ENCODE measurements at places on chromosomes 1 and 21.

DNA sequence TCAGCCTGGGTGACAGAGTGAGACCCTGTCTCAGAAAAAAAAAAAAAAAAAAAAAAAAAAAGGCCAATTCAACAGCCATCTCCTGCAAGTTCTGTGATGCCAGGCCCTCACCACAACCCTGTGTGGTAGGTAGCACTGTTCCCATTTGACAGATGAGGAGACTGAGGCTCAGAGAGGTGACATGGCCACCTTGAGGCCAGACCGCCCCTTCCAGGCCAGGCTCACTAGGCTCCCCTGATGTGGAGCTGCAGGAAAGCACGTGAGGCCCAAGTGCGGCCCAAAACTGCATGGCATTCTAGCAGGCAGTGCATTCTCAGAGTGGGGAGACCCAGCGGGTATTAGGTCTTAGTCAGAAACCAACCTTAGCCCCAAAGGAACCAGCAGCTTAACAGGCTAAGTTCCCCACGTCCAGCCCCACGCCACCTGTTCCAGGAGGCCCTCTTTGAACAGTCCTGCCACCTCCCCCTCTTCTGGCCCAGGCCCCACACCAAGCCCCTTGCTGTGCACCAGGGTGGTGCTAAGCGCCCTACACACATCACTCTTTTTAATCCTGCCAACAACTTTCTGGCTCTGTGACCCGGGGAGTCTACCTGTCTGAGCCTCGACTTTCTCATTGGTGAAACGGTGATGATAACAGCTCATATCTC is 11.7 kb upstream of the ECE1 start:
- no peak for DNase-seq
- peaks cover 38% of the 10 kb centered on the region for H3K4me1 ChIP-seq
- H3K4me3 ChIP-seq, result no peak overlapping the region

DNA sequence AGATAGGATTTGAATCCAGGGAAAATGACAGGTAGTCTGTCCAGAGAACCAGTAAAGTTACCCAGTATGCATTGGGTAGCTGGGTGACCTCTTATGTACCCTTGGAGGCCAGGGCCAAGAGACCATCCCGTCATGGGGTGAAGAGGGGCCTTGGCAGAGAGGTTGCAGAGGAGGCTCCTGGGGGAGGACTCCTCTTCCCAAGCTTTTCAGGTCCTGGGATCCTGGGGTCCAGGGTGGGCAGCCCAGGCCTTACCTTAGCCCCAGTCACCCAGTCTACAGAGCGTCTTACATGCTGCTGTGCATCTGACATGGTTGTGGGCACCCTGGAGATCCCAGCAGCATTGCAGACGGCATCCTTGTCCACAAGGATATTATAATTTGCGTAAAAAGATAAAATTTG is 14.0 kb downstream of the PMF1 start:
- H3K4me1 ChIP-seq, result no peaks in the 10 kb centered on the region
- H3K27ac ChIP-seq, result peak overlapping the region; percentile 15

DNA sequence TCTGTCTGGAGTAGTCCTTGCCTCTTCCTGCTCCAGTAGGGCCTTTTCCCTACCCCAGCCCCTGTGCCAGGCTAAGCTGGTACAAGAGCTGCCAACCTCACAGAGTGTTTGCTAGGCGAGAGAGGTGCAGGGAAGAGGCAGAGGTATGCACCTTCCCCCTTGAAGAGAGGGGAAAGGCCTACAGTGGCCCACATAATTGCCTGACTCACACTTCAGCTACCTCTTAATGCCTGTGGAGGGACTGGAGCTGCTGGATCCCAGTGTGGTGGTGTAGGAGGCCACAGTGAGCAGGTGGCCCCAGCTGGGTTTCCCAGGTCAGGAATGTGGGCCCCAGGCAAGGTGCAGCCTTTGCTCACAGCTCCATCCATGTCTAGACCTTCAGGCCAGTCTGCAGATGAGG is 3.3 kb upstream of the CCDC28B start:
- DNase-seq, result no peak
- H3K27me3 ChIP-seq, result no peaks in the 10 kb centered on the region

GRCh38 chr1:68291688-68292384 is 59.5 kb upstream of the WLS start:
- no peaks in the 10 kb centered on the region for H3K36me3 ChIP-seq
- no peaks in the 10 kb centered on the region for H3K27me3 ChIP-seq
- H3K4me3 ChIP-seq, result no peak overlapping the region
- H3K27ac ChIP-seq, result no peak overlapping the region
- no peaks in the 10 kb centered on the region for H3K4me1 ChIP-seq
- no peak for DNase-seq

- peak; percentile 79 for DNase-seq
- H3K27me3 ChIP-seq, result no peaks in the 10 kb centered on the region
- H3K4me1 ChIP-seq, result peaks cover 9% of the 10 kb centered on the region
- peak overlapping the region; percentile 24 for H3K4me3 ChIP-seq
- no peaks in the 10 kb centered on the region for H3K36me3 ChIP-seq
These were observed 90.5 kb downstream of the EDEM3 start for GRCh38 chr1:184664042-184664660.

DNA sequence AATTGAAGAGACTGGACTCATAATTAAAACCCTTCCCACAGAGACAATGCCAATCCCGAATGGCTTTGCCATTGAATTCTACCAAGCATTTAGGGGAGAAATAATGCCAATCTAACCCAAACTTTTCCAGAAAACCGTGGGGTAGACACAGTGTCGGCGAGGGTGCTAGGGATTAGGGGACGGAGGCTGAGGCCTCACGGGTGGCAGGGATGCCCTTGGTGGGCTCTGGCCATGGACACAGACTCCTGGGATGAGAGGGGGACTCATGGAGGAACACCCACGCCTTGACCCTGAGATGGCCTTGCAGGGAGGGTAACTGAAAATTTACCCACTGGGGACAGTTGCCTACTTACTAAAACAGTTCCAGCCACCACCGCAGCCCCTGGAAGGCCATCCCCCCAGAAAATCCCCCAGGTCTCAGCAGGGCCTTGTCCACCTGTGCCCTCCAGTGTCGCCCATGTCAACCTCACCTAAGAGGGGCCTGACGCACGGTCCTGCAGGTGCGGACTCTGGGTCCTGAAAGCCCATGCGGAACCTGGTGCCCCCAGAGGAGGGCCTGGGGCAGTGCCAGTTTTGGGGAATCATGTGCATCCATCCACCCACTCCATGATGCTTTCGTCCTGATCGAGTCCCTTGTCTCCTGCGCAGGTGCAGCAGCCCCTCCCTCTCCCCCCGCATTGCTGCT is 1.9 kb downstream of the KRTAP10-5 start:
- no peak overlapping the region for H3K4me3 ChIP-seq
- peaks cover 4% of the 10 kb centered on the region for H3K27me3 ChIP-seq
- DNase-seq, result no peak
- no peaks in the 10 kb centered on the region for H3K36me3 ChIP-seq

GRCh38 chr1:92698932-92699331 is 86.0 kb downstream of the EVI5 start:
- H3K4me1 ChIP-seq, result no peaks in the 10 kb centered on the region
- no peak overlapping the region for H3K27ac ChIP-seq
- DNase-seq, result no peak

DNA sequence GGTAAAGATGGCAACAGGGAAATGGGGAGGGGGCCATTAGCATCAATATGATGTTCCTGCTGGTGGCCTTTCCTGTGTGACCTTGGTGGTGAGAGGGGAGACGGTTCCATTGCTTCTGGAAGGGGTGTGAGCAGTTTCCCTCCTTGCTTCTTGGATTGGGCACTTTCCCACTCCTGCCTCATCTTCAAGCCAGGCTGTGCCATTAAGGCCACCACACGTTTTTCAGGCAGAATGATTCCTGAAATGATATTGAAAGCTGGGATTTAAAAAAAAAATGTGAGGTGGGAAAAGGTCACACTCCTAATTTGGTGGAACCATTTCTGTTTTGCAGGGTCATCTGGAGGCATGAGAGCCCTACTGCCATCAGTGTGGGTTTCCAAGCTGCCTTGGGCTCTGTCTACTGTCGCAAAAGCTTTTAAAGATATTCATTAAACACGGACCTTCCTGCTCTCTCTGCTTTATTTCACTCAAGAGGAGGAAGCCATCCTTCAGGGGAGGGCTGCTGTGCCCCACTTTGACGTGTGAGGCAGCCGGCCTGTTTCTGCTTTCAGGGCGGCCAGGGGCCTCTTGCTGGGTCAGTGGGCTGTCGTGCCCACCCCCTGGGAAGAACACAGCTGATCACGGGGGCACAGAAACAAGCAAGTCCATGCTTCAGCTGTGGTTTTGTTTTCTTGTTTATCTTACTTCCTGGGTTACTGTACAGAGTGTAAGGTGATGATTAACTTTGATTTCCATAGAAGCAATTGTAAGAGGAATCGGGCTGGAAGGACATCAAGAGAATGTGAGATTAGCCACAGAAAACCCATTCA is 8.0 kb downstream of the RIIAD1 start:
- peak overlapping the region; percentile 76 for H3K27ac ChIP-seq
- no peaks in the 10 kb centered on the region for H3K27me3 ChIP-seq
- no peaks in the 10 kb centered on the region for H3K4me1 ChIP-seq
- no peak overlapping the region for H3K4me3 ChIP-seq
- H3K36me3 ChIP-seq, result no peaks in the 10 kb centered on the region

- H3K4me1 ChIP-seq, result no peaks in the 10 kb centered on the region
- no peak overlapping the region for H3K27ac ChIP-seq
- DNase-seq, result no peak
- no peaks in the 10 kb centered on the region for H3K36me3 ChIP-seq
These were observed 14.7 kb downstream of the CRP start for GRCh38 chr1:159699653-159700052.

DNA sequence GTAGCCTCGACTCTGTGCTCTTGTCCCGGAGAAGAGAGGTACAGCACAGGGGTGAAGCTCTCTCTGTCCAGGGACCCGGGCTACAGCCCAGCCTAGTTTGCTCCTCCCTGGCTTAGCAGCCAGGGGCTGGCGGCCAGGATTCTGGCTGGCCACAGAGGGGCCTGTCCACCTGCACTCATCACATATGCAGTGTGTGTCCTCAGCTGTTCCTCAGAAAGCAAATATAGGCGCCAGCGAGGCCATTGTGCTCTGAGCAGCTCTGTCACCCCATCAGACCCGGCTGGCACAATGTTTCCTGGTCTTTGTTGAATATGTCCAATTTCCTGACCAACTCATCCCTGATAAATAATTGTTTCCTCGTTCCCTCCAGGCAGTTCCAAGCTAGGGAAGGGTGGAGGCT is 28.5 kb downstream of the KCND3 start:
- H3K4me3 ChIP-seq, result no peak overlapping the region
- H3K36me3 ChIP-seq, result no peaks in the 10 kb centered on the region
- no peaks in the 10 kb centered on the region for H3K27me3 ChIP-seq
- no peak overlapping the region for H3K27ac ChIP-seq
- peaks cover 4% of the 10 kb centered on the region for H3K4me1 ChIP-seq

- no peak overlapping the region for H3K4me3 ChIP-seq
- peaks cover 6% of the 10 kb centered on the region for H3K27me3 ChIP-seq
- no peak overlapping the region for H3K27ac ChIP-seq
- no peaks in the 10 kb centered on the region for H3K4me1 ChIP-seq
- DNase-seq, result no peak
These were observed 19.2 kb downstream of the S100A7 start for GRCh38 chr1:153441238-153441755.

DNA sequence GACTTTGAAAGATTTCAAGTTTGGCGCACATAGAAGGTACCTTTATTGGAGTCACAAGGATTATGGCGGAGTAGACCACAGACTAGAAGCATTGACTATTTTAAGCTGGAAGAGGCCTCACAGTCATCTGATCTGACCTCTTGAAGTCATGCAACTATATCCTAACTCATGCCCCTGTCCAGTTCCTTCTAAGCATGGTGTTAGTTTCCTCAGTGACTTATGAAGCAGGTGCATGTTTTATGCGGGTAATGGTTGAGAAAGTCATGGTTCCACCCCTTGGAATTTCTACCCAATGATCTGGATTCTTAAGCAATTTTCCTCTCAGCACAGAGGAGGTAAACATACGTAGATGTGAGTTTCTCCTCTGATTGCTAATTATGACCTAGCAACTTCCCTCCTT is 11.7 kb downstream of the OLFML3 start:
- H3K27me3 ChIP-seq, result no peaks in the 10 kb centered on the region
- H3K27ac ChIP-seq, result no peak overlapping the region
- H3K36me3 ChIP-seq, result no peaks in the 10 kb centered on the region
- no peak overlapping the region for H3K4me3 ChIP-seq

- H3K36me3 ChIP-seq, result no peaks in the 10 kb centered on the region
- H3K4me1 ChIP-seq, result no peaks in the 10 kb centered on the region
- DNase-seq, result no peak
- H3K27me3 ChIP-seq, result no peaks in the 10 kb centered on the region
These were observed 141.0 kb downstream of the RPS6KC1 start for GRCh38 chr1:213192026-213192425.

All from transverse colon (tissue), 4 donors.